ENCODE measurements at places on chromosomes 5 and 9. TPM values are rescaled to one million over a fixed set of nuclear protein-coding genes. Genes with fewer than 3 reads are reported as not detected.

The RLN1 gene
- 5.1 TPM for total RNA-seq

The CD14 gene
- 4.5 TPM for total RNA-seq

The SLC4A9 gene
- not detected for total RNA-seq

The MACROH2A1 gene
- total RNA-seq = 96.3 TPM

The IFNA21 gene
- not detected for total RNA-seq

The ENHO gene
- total RNA-seq = 0.36 TPM

The SOWAHA gene
- not detected for total RNA-seq

The TLE1 gene
- 1.6 TPM for total RNA-seq

The NPR3 gene
- not detected for total RNA-seq

The GSN gene
- 7.0 TPM for total RNA-seq

The MGAT1 gene
- total RNA-seq = 205 TPM

The GFRA3 gene
- not detected for total RNA-seq

The C5orf34 gene
- 5.3 TPM for total RNA-seq

The MARVELD2 gene
- total RNA-seq = 1.7 TPM

The PPP2R2B gene
- 0.77 TPM for total RNA-seq

The SMAD5 gene
- 21.5 TPM for total RNA-seq

The MCC gene
- 1.8 TPM for total RNA-seq

The PCDHB5 gene
- total RNA-seq = 0.18 TPM

The PRRX2 gene
- total RNA-seq = not detected

The TAF11L5 gene
- not detected for total RNA-seq

The TMEM215 gene
- not detected for total RNA-seq

The CCDC192 gene
- not detected for total RNA-seq

The ANKRD34B gene
- total RNA-seq = not detected

The IFNA13 gene
- not detected for total RNA-seq

The FAM78A gene
- total RNA-seq = 80.9 TPM

The FOXD4 gene
- total RNA-seq = not detected

The NTRK2 gene
- not detected for total RNA-seq

The SOHLH1 gene
- not detected for total RNA-seq

The ZCCHC10 gene
- total RNA-seq = 17.8 TPM

All from naive thymus-derived CD8-positive, alpha-beta T cell (primary cell).